HFFc6 (cell line): ENCODE measurements at places on chromosomes 12 and 14. TPM values are rescaled to one million over a fixed set of nuclear protein-coding genes. Genes with fewer than 3 reads are reported as not detected.

Gene TMEM179
- not detected in 3 replicates for total RNA-seq

Gene LHX5
- total RNA-seq = not detected in 3 replicates

GRCh38 chr12:66065641-66066136 lies 64.9 kb downstream of the LLPH start:
- no peak for DNase-seq

DNA sequence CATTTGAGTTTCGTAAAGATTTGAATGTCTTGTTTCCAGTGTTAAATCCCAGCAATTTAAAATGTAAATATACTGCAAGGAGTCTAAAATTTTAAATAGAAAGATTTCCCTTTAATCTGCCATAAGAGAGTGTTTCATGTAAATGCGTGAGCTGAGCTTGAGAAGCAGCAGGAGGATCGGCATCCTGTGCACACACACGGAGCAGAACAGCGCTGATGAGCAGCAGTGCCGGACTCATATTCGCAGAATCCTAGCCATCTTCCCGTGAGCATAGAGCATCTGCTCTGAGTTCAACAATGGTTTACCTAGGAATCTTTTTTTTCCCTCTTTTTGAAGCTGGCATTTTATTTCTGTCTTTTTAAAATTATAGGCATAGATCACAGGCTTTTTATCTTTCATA lies 29.8 kb upstream of the AMN start:
- DNase-seq = no peak

- no peak for DNase-seq
Observed at GRCh38 chr12:70853326-70853725, 67.2 kb downstream of the PTPRR start.

DNA sequence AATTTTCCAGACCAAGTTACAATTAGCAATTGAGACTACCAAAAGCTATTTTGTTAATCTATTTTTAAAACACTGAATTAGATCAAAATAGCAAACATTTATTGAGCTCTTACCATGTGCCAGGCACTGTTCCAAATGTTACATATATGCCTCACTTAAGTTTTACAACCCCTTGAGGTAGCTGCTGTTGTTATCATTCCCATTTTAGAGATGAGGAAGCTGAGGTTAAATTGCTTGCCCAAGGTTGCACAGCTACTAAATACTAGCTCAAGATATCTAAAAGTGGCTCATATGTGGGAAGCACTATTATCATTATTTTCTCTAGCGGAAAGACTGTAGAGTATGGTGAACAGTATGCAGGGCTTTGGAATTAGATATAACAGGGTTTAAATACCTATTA lies 19.5 kb upstream of the NAP1L1 start:
- DNase-seq = no peak

- no peak for DNase-seq
Observed at GRCh38 chr12:84730561-84731162, 181.9 kb downstream of the SLC6A15 start.

GRCh38 chr12:77167801-77168200 lies 102.4 kb upstream of the E2F7 start:
- peak; percentile 9 for DNase-seq

DNA sequence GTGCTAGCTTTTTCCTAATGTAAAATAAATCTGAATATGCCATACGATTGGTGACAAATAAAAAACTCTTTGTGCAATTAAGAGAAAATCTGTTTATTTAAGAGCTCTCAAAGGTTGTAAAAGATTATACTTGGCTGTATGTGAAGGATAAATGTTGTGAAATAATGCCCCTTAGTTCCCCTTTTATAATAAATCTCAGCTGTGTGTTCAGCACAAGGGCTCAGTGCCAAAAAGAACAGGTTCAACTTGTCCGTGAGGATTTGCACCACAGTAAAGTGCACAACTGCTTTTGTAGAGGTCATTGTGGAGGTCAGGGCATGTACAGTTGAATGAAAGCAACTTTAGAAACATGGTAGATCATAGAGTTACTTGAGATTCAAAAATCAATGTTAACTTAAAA lies 118.6 kb downstream of the TRMT5 start:
- DNase-seq = no peak
